Small intestine (tissue), 16 donors: ENCODE measurements at places on chromosomes 1 and 21. TPM values are rescaled to one million over a fixed set of nuclear protein-coding genes. Genes with fewer than 3 reads are reported as not detected.
A peak's percentile ranks its signal among the peaks of the same experiment; 100 is the strongest.

GRCh38 chr1:6109688-6110087 is 64.0 kb downstream of the KCNAB2 start:
- H3K36me3 ChIP-seq = no peaks in the 10 kb centered on the region
- no peak overlapping the region for H3K27ac ChIP-seq
- no peaks in the 10 kb centered on the region for H3K4me1 ChIP-seq
- no peak for DNase-seq

GRCh38 chr1:225462714-225463574 is 35.1 kb upstream of the LBR start:
- no peak overlapping the region for H3K4me3 ChIP-seq
- H3K4me1 ChIP-seq = no peaks in the 10 kb centered on the region
- DNase-seq = no peak
- H3K27ac ChIP-seq = no peak overlapping the region

GRCh38 chr1:151156515-151156819 is at the start of gene TNFAIP8L2:
TSS of gene TNFAIP8L2 (plus strand) at chr1:151156649. CDS start at chr1:151158698, 2,049 bp downstream.
- no peaks in the 10 kb centered on the region for H3K4me1 ChIP-seq
- H3K36me3 ChIP-seq = peaks cover 39% of the 10 kb centered on the region
- H3K4me3 ChIP-seq = peak within 1 kb of the TSS; percentile 31
- H3K27ac ChIP-seq = peak within 1 kb of the TSS; percentile 52
- H3K27me3 ChIP-seq = no peaks in the 10 kb centered on the region

- H3K4me3 ChIP-seq = no peak overlapping the region
- no peaks in the 10 kb centered on the region for H3K36me3 ChIP-seq
- no peak for DNase-seq
- no peak overlapping the region for H3K27ac ChIP-seq
- no peaks in the 10 kb centered on the region for H3K4me1 ChIP-seq
- no peaks in the 10 kb centered on the region for H3K27me3 ChIP-seq
These were observed 21.6 kb downstream of the AK5 start for GRCh38 chr1:77303387-77303786.

The LCA5L gene
- 1.5 TPM for polyA plus RNA-seq
